ENCODE measurements at places on chromosomes 1 and 21.

DNA sequence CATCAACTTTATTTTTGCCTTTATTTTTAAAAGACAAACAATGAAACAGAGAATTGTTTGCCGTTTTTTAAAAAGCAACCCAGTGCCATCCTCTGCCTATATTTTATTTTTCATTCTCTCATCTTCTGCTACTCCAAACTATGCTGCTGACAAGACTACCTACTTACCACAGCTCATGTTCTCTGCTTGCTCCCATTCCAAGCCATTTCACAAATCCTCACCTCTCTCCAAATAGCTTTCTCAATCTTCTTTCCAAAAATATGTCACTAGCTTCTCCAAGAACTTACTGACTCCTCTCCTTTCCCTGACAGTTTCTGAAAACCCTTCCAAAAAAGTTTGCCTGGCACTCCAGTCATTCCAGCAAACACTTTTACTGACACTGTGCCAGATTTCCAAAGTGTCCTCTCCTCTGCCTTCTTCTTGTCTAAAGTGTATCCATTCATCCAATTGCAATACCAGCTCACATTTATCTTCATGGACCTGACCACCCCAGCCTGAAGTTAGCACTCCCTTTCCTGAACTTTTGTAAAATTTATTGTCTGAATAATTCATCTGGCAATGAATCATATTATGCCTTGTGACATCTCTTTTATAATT is 766.5 kb upstream of the B3GALT2 start:
- no peak for DNase-seq

- no peak for DNase-seq
Measured at GRCh38 chr1:59409549-59409948, 112.7 kb downstream of the FGGY start.

DNA sequence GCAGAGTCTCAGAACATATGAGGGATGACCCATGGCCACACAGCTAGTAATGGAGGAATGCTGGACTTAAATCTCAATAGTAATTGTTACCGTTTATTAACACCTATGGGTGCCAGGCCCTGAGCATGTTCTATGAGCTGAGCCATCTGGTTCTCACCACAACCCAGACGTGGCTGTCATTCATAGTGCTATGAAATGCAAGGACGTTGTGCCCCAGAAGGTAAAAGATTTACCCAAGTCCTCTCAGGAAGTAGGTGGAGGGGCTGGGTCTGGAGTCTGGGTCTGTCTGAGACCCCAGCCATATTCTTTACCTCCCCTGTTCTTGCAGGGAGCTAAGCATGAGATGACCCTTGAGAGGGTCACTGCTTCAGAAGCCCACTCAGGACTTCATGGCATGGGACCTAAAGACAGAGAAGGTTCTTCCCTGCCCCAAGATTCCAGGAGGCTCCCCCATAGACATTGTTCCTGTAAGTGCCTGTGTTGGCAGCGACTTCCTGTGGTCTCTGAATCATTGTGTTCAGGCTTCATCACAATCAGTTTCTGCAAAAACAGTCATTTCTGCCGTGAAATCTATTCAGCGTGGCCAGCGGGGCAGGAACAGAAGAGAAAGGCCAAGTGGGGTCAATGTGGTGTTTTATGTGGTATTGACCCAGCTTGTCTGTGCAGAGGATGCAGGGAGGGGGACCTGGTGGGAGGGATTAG is 475.4 kb downstream of the PTPRU start:
- DNase-seq: no peak

- DNase-seq: no peak
Measured at GRCh38 chr1:180456191-180456590, 46.2 kb downstream of the ACBD6 start.

- DNase-seq: no peak
Measured at GRCh38 chr1:240608707-240609106, 3.2 kb downstream of the GREM2 start.

DNA sequence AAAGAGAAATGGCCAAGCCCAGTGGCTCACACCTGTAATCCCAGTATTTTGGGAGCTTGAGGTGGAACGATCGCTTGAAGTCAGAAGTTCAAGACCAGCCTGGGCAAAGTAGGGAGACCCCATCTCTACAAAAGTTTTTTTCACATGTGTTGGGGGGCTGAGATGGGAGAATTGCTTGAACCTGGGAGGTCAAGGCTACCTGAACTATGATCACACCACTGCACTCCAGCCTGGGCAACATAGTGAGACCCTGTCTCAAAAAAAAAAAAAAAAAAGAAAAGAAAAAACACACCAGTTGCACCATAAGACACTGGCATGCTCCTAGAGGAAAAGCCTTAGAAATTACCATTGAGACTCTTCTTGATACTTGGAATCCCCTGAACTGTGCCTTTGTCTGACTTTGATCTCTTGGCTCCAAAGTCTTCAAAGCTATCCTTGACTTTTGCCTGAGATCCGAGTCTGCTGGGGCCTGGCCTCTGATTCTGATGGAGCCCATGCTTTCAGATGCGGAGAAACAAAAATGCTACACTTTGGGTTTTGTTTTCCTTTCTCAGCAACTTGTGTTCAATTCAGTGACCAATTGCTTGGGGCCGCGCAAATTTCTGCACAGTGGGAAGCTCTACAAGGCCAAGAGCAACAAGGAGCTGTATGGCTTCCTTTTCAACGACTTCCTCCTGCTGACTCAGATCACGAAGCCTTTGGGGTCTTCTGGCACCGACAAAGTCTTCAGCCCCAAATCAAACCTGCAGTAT is 33.7 kb downstream of the ATP5PO start:
- DNase-seq: no peak

GRCh38 chr1:193192586-193192985 is 6.2 kb upstream of the B3GALT2 start:
- no peak for DNase-seq

- DNase-seq: no peak
Measured at GRCh38 chr1:5456090-5456811, 536.0 kb downstream of the NPHP4 start.

- no peak for DNase-seq
Measured at GRCh38 chr1:172178886-172179285, 241.6 kb upstream of the C1orf105 start.

GRCh38 chr1:201597551-201598230 is 58.8 kb downstream of the NAV1 start:
- no peak for DNase-seq

GRCh38 chr1:45454464-45454863 is 36.5 kb downstream of the TESK2 start:
- no peak for DNase-seq

DNA sequence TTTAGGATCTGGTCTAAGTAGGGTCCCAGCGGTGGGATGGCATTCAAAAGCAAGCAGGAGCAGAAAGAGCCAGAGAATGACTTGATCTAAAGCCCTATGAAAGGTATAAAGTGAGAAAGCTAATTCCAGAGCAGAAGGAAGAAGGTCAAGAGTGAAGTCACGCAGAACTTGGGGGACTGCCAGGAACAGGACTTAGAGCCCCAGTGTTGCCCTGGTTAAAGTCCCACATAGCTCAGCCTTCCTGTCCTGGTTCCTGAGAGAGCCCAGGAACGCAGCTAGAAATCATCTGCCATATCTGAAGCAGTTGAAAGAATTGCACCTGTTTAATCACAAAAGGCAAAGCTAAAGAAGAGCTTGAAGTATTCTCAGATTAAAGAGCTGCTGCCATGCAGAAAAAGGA is 160.6 kb upstream of the ATP1B1 start:
- DNase-seq: no peak

DNA sequence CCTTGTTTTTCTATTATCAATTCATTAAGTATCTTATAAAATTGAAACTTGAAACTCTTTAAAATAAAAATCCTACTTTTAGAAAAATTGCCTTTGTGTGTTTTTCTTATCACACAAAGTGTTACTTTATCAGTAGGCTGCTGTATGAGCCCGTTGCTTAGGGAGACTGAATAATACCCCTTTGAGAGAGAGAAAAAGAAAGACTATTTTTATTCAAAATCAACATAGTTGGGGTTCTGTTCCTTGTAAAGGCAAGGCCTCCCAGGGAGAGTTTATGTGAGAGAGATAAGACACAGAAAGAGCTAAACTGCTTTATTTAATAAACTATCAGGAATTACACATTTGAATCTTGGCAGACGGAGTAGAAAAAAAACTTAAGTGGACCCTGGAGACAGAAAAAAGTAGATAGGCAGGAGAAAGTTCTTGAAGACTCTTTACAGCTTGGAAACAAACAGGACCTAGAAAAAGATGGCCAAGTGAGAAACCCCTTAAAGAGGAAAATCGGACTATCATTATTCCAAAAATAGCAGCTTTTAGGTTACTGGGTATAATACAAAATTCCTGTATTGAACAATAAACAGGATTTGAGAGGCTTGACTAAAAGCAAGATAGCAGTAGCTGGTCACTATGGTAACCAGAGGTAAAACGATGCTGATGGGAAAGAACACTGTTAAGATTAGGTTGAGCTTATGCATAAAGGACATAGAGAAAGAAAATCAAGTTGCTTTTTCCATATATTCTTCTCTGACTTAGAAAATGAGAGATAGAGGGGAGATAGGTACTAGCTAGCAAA is 170.9 kb downstream of the LRRC7 start:
- DNase-seq: no peak

GRCh38 chr1:207888652-207889051 is 22.3 kb downstream of the CD34 start:
- DNase-seq: no peak

DNA sequence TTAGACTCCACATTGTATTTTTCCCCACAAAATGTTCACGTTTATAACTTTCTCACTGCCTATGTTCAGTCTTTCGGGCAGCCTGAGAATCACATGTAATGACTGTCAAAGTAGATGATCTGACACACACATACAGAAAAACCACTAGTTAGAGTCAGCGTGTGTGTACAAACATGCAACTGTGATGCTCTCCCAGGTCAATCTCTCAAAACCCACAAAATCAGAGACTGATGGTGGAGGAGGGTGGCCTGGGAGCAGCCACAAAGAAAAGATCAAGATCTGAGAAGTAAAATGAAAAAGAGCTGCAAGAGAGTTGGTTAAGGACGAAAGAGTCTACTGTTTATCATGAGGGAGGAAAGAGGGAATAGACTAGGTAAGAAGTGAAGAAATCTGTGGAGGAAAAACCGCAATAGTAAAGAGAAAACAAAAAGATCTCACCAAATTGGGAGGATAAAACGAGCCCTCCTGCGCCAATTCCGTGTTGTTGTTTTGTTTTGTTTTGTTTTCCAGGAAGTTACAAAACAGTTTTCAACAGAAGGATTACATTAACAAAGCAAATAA is 2.3 kb downstream of the EGLN1 start:
- no peak for DNase-seq

GRCh38 chr1:51768971-51769588 is 109.4 kb downstream of the NRDC start:
- DNase-seq: no peak

- DNase-seq: no peak
Measured at GRCh38 chr21:31176725-31177124, 138.4 kb upstream of the KRTAP19-8 start.

DNA sequence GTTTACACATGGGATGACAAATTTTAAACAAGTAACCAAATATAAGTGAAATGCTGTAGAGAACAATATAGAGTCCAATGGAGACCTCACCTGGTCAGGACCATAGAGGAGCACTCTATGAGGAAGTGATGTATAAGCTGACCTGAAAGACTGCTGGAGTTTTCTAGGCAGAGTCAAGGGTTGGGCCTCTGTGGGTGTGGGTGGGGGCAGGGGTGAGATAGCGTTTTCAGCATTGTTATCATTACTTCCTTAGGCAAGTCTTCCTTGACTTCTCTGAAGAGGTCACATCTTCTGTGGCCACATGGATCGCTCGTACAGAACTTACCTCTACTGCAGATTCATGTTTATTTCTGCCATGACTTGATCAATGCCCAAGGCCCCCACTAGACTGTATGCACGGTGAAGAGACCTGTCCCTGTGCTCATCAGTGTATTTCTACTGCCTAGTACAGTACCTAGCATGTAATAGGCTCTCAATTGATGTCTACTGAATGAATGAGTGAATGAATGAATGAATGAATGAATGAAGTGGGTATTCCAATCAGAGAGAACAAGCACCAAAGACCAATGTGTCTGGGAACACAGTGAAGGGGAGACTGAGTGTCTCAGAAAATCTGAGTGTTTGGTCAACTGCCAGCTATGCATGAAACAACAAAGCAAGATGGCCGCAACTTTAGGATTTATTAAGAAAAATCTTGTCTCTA is 116.5 kb downstream of the RNF220 start:
- DNase-seq: no peak

- no peak for DNase-seq
Measured at GRCh38 chr1:15966081-15966955, 9.6 kb downstream of the ZBTB17 start.

- no peak for DNase-seq
Measured at GRCh38 chr1:190273161-190273560, 204.5 kb downstream of the BRINP3 start.

DNA sequence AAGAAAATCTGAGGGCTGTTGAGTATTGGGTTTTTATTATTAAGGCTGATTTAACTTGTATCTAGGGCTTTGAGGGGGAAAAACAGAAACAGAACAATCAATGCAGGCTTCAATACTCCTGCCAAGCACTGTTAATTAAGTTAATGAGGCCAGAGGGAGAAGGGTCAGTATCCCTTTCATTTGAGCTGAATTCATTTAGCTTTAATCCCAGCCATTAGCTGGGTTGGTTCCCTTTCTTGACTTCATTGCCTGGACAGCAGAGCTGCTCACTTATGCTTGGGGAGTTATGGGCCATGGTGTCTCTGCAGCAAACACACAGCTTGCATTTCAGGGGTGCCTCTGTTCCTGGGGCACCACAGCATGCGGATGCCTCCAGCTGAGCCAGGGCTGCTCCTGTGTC is 16.3 kb downstream of the TLR5 start:
- DNase-seq: no peak

DNA sequence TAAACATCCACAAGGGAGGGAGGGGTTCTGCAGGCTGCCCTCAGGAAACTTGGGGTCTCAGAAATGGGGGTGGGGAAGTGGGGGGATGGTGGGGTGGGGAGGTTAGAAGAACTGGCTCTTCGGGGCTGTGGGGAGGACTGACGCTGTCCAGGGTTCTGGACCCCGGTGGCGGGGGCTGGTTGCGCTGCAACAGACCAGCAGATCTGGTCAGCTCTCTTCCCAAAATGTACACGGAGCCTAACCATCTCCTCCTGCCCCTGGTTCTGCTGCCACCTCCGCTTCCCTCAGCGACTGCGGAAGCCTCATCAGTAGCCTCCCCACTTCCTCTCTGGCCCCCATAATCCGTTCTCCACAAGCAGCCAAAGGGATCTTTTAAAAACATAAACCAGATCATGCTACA is 29.3 kb upstream of the C1QA start:
- no peak for DNase-seq

DNA sequence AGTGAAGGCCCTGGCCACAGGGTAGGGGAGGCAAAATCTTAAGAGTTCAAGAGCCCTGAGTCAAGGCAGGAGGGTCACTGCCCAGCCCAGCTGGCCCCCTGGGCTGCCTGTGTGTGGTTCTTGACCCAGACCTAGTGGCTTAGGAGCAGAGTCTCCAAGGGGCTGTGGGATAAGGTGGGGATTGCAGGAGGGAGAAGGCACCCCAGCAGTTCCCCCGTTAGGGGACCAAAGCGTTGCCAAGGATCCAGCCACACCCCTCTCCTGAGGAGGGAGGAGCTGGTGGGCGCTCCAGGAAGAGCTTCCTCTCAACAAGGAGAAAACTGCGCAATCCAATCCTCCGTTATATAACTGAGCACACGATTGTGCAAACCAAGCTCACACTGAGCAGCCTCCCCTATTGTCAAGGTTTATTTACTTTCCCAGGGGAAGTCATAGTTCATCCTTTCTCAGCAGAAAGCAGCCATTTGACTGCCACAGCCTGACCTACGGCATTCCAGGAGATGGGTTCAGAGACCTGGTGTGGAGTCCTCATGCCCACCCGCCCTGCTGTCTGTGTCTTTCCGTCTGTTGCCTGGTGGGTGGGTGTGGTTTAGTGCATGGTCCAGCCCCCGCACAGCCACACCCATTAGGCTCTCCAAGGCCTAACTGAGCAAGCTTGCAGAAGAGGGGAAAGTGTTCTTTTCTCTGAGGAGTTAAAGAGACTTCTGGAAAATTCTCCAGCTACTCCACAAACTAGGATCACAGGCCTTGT is 3.5 kb downstream of the EPHX1 start:
- DNase-seq: no peak
